Right renal pelvis (tissue), 4 donors: ENCODE measurements at places on chromosomes 1 and 21. TPM values are rescaled to one million over a fixed set of nuclear protein-coding genes. Genes with fewer than 3 reads are reported as not detected.

- DNase-seq, result no peak
Observed at GRCh38 chr1:204651843-204652421, 33.6 kb downstream of the LRRN2 start.

GRCh38 chr1:226397011-226397926 lies 10.6 kb downstream of the PARP1 start:
- no peak for DNase-seq

GRCh38 chr1:83318366-83318765 lies 680.6 kb downstream of the TTLL7 start:
- DNase-seq, result no peak

DNA sequence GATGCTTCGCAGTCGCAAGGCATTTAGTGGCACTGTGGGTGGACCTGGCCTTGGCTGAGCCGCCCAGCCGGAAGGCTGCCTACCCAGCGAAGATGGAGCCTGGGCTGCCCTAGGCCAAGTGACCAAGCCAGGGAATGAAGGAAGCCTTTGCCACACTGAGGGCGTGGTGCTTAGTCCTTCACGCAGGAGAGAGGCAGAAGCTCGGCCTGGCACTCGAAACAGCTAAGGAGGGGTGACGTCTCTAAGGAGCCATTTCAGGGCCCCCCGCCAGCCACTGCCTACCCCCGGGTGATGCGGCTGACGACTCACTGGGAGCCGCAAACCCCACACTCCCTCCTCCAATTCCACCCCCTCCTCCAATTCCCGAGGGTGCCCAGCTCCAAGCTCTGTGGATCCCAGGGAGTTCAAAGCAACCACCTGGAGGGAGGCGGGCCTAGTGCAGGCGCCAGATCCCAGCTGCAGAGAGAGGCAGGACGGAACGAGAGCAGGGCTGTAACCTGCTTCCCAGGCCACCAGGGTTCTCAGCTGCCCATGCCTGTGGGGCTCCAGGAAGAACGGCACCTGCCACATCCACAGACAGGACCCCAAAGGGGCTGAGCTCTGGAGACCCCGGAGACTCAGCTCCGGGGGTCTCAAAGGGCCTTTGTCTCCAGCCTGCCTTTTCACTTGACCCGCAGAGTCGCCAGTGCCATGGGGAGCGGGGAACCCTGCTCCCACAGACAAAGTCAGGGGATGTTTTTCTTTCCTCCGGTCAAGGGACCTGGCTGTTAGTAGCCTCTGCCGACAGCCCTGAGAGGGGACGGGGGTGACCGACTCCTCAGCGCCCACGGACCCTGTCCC lies 75.8 kb downstream of the ARHGEF16 start:
- no peak for DNase-seq

DNA sequence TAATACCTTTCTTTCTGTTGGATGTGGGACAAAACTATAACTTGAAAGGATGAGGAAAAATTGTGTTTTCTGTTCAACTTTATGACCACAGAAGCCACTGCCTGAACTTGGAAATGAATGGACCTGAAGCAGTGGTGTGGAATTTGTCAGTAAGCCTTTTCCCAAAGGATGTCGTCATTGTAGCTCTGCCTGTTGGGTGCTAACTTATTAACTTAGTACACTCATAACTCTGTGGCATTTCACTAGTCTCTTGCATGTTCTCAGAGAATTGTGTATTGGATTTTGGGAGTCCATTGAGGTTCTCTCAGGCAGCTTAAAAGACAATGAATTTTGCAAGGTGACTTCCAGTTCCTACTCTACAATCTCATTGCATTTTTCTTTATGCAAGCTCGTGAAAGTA lies 49.6 kb downstream of the KCNK2 start:
- DNase-seq, result no peak

Gene GJA5
- 29.0 TPM for polyA plus RNA-seq

Gene FMO5
- polyA plus RNA-seq, result 8.2 TPM

- no peak for DNase-seq
Observed at GRCh38 chr21:46131588-46131837, 23.9 kb downstream of the FTCD start.

Gene LMX1A
- polyA plus RNA-seq, result 0.04 TPM

GRCh38 chr1:17582124-17582774 lies 42.8 kb downstream of the ARHGEF10L start:
- no peak for DNase-seq

Gene LENEP
- polyA plus RNA-seq, result 0.37 TPM

GRCh38 chr1:37513795-37514349 lies 694 bp downstream of the MEAF6 start:
- DNase-seq, result no peak

Gene HES4
- 21.8 TPM for polyA plus RNA-seq

GRCh38 chr1:5992814-5993555 lies 760 bp upstream of the NPHP4 start:
- no peak for DNase-seq

DNA sequence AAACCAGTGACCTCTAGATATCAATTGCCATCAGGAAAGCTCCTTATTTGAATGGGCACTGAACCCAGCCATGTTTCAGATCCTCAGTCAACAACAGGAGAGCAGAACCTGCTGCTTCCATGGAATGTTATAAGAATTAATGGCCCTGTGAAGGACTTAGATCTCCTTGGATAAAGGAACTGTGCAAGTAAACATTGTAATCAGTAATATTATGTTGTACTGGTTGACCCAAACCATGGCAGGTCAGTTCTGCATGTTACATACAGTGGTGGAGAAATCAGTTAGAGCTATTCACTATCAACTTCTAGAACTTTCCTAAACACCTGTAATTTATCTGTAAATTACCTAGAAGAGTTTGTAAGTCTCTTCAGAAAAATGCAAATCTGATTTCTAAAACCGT lies 11.2 kb upstream of the CLDN8 start:
- no peak for DNase-seq

DNA sequence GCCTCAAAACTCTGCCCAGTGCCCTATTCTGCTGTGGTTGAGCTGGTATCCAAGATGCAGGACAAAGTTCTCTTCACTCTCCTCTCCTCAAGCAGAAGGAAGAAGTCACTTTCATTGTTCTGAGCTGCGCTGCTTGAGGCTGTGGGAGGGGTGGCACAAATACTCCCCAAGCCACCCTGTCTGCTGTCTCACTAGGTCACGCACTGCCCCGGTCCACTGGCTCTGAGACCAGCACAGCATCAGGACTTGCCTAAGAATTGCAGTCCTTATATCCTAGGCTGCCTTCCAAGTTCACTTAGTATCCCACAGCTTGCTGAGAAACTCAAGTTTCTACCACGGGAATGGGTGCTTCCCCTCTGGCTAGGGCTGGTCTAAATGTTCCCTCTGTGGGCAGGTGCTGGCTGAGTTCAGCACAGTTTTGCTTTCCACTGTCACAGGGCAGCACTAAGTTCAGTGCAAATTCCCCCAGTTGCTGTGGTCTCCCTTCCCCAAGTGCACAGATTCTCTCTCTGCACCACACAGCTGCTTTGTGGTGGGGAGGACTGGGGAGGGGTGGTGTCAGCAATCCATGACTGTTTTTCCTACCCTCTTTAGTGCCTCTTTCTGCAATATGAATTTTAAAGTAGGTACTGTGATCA lies 32.4 kb downstream of the SLC9C2 start:
- no peak for DNase-seq

DNA sequence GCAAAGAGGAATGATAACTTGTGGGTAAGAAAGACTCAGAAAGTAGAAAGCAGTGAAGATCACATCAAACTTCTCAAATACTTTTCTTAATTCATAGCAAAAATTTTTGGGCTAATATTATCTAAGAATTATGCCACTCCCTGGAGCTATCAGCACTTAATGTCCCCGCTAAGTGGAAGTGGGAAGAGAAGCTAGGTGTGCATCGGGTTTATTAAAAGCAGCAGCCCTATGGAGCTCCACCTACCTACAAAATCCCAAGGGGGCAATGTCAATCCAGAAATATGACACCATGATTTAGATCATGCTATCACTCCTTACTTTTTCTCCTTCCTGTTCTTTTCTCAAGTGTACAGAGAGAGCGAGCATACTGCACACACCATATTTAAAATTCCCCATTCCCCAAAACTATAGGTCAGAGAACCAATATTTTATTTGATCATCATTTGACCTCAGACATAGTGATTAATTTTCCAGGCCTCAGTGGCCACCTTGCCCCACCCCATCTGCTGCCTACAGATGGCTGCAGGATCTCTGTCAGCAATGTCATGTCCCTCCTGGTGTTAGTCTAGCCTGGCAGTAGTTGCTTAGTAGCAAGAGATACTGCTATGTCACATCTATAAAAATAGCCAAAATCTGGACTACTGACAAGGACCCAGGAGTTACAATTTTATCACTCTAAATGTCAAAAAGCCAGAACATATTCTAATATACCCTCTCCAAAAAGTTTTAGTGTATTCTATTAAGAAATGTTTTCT lies 66.6 kb downstream of the MAP3K21 start:
- no peak for DNase-seq

DNA sequence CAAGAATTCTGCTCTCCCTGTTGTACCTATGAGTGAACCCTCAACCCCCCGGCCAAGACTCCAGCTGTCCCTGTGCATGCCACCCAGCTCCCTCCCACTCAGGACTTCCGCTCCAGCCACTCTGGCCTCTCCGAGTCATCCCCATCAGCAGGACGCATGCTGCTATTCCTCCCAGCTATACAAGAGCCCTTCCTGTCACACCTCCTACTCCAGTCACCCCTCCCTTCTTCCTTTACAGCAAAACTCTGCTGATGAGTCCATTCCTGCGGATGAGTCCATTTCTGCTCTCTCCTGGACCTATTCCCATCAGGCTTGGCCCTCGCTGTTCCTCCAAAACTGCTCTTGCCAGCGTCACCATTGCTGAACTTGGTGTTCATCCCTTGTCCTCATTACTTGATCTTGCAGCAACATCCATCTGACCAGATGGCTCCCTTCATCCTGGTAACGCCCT lies 42.2 kb downstream of the H3-3A start:
- DNase-seq, result no peak

Gene TDRD10
- polyA plus RNA-seq, result 1.5 TPM

Gene GUCA2A
- polyA plus RNA-seq, result not detected

Gene CHIA
- polyA plus RNA-seq, result not detected
